ENCODE measurements at places on chromosomes 5 and 9. TPM values are rescaled to one million over a fixed set of nuclear protein-coding genes. Genes with fewer than 3 reads are reported as not detected.

The CLTA gene
- 54.6 TPM for total RNA-seq

The TRIM52 gene
- total RNA-seq = 5.8 TPM

The C9orf85 gene
- total RNA-seq = 9.2 TPM

The NUTM2G gene
- not detected for total RNA-seq

The PCDHGA6 gene
- 2.2 TPM for total RNA-seq

The FAM153A gene
- 1.1 TPM for total RNA-seq

The SHOC1 gene
- total RNA-seq = not detected

The EDIL3 gene
- total RNA-seq = 0.15 TPM

- DNase-seq = no peak
These were observed 343.4 kb downstream of the DNAH5 start for GRCh38 chr5:13601112-13601511.

- no peak for DNase-seq
These were observed 63.4 kb downstream of the ANKRD33B start for GRCh38 chr5:10627160-10627701.

DNA sequence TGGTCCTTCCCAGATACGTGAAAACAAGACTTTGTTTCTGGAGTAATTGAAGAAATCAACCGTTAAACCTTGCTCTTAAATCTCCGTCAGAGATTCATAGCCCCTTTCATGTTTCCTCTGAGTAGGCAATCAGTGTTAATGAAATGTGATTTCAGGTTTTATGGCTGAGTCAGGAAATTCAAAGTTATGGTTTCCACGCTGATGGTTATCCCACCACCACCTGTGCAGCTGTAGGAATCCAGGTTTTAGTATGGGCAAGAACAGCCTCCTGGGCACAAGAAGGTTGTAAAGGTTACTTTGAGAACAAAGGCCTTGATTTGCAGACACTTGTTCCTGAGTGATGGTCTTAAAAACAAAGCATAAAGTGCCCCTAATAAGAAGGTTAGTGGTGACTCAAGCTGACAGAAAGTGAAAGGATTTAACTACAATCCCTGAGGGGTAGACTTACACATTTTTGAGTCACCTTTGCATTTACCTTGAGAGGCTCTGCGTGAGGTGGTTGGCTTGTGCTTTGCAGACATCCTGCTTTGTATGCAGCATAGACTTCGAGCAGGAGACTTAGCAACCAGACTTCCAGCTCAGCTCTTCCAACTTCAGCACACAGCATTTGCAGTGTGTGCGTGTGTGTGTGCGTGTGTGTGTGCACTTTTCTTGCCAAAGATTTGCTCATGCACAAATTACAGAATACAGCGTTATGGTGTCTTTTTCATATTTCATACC is 159.6 kb downstream of the TLE4 start:
- DNase-seq = no peak

- DNase-seq = no peak
These were observed 75.7 kb upstream of the CLINT1 start for GRCh38 chr5:157934600-157934999.

DNA sequence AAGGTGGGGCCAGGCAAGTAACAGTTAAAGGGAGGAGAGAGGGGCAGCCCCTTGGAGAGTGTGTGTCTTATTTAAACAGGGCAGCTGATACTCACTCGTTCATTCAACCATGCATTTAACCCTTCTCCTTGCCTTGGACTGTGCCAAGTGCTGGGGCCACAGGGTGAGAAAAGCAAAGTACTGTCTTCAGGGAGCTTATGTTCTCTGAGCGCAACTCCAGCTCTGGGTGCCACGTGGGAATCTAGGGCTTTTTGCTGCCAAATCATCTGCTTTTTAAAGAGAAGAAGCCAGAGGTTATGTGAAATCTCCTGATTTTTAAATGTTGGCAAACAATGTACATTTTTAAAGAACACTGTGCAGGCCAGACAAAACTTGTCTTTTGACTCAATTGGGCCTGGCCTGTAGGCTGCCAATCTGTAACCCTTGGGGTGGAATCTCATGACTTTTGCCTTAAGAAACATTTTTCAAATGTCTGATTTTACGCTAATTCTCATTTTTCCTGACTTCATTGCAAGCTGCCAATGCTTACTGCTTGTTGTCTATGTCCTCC is 157.8 kb downstream of the NTRK2 start:
- no peak for DNase-seq

DNA sequence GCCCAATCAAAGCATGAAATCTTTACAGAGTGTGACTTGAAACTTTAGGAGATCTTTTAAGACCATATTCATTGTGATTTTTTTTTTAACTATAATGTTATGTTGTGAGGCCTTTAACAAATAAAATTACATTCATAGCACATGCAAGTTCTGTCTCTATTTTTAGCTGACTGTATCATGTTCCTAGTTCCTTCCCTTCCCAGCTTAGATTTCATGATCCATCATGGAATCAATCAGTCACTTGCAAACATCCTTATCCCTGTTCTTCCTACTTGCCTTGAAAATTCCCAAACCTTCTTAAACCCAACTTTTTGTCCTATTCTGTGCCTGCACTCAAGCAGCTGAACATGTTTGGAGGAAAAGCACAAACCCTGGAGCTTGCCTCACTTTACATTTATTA is 141.8 kb downstream of the DMXL1 start:
- no peak for DNase-seq

GRCh38 chr9:1994180-1994579 is 21.0 kb upstream of the SMARCA2 start:
- no peak for DNase-seq

DNA sequence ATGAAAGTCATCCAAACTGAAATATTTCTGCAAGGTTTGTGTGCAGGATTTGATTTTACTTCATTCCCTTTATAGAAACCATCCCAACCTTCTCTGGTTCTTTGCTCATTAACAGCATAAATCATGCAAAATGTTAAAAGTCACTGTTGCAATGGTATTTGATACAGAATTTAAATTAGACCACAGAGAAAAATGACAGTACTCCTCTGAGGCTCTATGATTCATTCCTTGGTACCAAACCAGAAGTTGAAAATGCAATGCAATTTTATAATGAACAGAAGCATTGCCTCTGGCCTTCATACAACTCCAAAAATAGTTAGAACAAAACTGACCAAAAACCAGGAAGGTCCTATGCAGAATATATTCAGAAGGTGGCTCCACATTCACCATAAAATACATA is 607.1 kb downstream of the TLE1 start:
- no peak for DNase-seq

GRCh38 chr5:177446200-177447065 is at the start of gene PRR7:
Gene PRR7, plus strand, starts transcription at chr5:177446814. Its CDS starts 8,254 bp downstream, at chr5:177455068.
- DNase-seq = peak; percentile 82

- DNase-seq = no peak
These were observed 288.9 kb upstream of the RIOK2 start for GRCh38 chr5:97471951-97472350.

DNA sequence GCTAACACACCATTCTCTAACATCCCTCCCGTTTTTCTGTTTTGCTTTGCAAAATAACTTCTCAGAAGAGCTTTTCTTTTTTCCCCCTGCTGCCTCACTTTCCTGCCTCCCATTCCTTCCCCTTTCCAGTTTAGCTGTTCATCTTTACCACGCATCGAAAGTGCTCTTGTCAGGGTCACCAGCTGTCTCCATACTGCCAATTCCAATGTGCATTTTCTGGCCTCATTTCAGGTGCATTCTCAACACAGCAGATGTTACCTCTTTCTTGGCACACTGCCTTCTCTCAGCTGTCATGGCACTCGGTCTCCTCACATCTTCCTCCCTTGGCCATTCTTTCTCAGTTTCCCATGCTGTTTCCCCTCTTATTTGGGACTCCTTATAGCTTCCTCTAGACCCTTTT is 9.5 kb downstream of the ARSK start:
- DNase-seq = no peak

- DNase-seq = no peak
These were observed 99.9 kb downstream of the MACIR start for GRCh38 chr5:103358305-103358995.

DNA sequence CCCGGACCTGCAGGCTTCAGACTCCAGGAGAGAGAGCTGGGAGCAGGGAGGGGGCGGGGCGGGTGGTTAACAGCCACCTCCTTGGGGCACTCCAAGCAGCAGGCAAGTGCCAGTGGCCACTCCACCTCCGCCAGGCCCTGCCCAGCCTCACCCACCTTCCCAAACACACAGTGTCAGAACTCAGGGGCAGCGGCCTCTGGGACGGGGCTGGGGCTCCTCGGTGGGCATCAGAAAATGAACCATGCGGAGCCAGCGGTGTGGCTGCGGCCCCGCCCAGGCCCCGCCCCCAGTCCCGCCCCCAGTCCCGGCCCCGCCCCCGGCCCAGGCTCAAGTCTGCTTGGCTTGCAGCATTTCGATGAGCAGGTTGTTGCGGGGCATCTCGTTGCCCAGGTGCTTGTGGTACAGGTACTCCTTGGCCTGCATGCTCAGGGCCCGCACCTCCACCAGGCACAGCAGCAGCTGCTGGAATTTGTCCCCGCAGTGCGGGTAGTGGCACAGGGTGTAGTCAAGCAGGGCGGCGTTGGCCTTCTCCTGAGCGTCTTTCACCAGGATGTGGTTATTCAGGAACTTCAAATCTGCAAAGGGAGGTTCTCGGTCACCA is 24.7 kb downstream of the NR5A1 start:
- DNase-seq = no peak

GRCh38 chr5:154900066-154900465 is 37.9 kb downstream of the GEMIN5 start:
- no peak for DNase-seq

DNA sequence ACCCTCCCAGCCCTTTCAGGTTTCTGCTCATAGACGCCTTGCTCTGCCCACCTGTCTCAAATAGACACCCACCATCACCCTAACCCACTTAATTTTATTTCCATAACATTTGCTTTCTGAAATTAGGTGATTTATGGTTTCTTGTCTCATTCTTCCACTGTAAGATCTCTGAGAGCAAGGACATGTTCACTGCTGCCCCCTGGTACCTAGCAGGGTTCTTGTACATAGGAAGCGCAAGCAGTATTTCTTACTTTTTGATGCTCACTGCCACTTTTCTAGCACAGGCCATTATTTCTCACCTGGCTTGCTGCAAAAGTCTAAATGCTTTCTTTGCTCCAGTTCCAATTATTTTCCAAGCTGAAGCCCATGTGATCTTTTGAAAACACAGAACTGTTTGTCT is 16.8 kb downstream of the C9orf57 start:
- no peak for DNase-seq

DNA sequence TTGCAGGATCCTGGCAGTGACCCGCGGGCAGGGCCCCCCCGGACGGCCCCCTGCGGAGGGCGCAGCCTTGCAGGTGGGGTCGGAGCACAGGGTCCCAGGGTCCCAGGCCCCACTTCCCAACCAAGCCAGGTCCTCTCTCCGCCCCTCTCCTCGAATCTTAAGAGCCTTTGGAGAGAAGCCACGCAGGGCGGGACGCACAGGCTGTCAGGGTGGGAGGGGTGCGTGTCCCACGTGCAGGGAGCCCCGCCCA is 18.4 kb upstream of the EGFL7 start:
- DNase-seq = peak; percentile 88

DNA sequence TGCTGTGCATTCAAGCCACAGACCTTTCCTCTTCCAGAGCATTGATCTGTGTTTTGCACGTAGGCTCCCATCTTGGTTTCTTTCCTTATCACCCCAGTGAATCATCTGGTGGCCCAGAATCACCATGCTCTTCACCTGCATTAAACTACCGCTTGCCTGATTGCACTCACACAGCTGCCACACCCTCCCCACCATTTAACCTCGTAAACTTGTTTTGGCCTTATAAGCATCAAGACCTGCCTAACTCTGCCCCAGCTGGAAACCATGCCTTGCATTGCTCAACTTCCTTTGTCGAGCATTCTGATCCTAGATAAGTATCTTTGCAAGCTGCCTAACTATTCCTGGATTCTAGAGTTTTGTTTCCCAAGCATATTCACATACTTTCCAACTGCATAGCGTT is 369.6 kb upstream of the SEMA6A start:
- DNase-seq = no peak

- DNase-seq = no peak
These were observed 63.4 kb downstream of the CD180 start for GRCh38 chr5:67133217-67133616.

DNA sequence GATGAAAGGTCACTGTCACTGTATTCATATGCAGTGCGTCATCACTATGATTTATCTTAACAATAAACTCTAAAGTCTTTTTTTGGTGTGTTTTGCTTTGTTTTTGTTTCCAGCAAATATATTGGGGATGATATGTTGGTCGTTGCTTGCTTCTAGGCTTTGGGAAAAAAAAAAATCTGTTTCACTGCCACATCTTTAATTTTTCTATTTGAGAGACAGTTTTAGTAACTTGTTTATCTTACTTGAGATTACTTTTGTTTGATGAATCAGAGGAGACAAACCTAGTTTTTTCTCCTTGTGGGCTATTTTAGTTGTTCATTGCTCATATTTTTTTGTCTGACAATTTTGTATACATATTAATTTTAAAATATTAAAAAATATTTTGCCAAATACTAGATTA is 19.4 kb downstream of the CWC27 start:
- no peak for DNase-seq

DNA sequence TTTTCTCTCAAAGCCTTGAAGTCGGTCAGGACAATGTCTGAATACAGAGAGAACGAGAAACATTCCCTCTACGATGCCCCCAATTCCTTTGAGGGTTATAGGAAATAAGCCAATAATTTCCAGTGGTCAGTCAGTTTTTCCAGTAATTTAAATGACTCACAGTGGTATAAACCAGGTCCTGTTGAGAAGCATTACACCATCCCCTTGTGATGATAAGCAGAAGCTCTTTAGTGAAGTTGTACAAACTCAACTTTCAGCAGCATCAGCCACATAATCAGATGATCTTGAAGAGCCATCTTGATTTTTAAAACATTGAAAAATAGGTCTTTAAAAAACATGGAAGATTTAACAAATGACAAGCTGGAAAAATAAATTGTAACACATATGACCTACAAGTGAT is 173.9 kb upstream of the ZNF462 start:
- DNase-seq = no peak

- no peak for DNase-seq
These were observed 1.5 kb downstream of the NDFIP1 start for GRCh38 chr5:142110046-142110531.

- peak; percentile 100 for DNase-seq
These were observed 980 bp upstream of the TESK1 start for GRCh38 chr9:35603986-35604577.

Measured in psoas muscle (tissue), 8 donors.